Stimulated activated CD4-positive, alpha-beta T cell treated with anti-CD3 and anti-CD28 coated beads, Interleukin-15, amount 100 ng/mL, for 48 hours (primary cell): ENCODE measurements at places on chromosomes 2 and 18.

DNA sequence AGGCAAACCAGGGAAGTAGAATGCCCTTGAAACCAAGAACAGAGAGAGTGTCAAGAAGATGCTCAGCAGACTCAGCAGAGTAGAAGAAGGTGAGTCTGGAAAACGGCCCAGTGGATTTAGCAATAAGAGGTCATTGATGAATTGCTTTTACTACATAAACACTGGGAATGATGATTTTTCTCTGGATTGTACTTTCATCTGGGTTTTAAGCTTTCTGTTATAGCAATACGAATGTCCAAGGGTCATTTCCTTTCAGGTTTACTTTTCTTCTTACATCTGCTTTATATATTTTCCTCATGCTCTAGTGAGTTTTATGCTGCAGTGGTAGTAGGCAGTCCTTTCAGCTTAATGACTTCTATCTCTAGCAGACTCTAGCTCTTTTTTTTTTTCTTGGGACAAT lies 16.9 kb downstream of the EML6 start:
- no peak for DNase-seq

- DNase-seq, result no peak
These were observed 5.9 kb upstream of the CETN1 start for GRCh38 chr18:574149-574860.

DNA sequence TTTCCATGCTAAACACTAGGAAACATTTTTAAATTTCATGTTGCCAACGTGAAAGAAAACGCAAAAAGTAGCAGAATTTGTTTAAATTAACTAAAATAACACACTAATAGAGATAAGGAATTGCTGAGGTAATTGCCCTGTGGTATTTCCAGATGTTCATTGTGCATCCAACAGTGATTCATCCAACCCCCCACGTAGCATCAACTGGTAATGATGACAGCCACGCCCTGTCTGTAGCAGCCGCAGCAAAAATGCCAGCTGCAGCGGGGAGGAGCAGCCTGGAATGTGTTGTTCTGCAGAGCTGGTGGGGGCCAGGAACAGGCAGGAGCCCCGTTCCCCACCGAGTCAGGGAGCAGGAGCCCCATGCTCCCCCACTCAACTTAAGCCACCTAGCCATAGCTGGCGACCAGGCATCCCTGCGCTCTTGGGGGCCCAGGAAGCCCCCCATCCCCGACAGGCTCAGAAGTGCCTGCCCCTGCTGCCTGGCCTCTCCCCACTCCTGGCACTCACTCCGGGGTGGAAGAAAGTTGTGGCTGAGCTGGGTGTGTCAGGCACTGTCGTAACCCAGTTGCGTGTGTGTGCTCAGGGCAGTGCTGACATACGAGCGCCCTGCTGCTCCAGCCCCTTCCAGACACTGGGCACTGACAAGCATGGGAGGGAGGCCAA lies 695.1 kb upstream of the ACVR2A start:
- no peak for DNase-seq

DNA sequence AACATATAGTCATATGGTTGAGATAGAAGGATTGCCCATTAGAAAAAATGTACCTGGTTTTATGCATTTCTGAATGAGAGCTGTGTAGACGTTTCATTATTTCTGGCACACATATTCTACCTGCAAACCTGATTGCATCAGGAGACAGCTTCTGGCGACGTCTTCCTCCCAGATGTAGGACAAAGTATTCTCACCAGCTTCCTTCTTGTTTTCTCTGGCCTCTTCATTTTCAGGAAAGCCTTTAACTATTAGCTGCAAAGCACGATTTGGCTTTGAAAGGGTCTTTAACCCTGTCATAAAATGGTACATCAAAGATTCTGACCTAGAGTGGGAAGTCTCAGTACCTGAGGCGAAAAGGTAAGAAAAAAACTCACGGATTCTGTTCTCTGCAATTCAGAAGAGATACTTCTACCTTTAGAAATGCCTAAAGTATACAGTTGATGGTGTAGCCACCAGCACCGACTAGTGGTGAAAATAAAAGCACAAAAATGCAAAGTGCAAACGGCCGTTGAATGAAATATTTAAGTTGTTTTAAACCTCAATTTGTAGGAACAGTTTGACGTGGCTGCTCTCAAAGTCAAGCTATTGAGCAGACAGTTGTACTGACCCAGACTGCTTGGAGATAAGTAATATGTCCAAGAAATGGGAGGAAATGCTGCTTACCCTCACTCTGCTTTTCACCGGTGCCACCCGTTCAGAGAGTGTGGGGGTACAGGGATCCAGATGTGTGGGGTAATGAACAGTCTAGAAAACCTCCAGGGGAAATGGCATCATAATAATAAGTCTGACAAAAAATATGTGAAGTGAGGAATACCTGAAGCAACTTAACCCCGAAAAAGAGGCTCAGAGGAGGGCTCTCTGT lies 20.2 kb downstream of the IL18RAP start:
- DNase-seq, result no peak

GRCh38 chr2:118464546-118465265 lies 376.4 kb downstream of the INSIG2 start:
- no peak for DNase-seq

GRCh38 chr2:56316011-56316410 lies 132.2 kb downstream of the CCDC85A start:
- no peak for DNase-seq

DNA sequence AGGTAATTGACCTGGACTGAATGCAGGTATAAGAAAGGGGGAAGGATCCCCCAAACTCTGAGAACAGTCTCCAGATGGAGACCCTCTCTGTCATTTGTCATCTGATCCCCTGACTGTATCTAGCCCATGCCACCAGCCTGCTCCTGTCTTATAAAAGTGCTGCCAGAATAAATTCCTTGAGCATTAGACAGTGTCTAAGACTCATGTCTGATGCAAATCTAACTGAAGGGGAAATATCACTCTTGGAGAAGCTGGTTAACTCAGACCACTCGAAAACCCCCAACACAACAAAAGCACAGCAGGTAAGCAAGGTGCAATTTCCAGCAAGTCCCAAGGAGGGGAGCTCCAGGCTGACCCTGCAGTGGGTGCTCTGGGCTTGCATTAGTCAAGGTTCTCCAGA lies 40.9 kb upstream of the KDM3A start:
- DNase-seq, result no peak

GRCh38 chr2:130920415-130921163 lies 83.9 kb downstream of the ARHGEF4 start:
- peak; percentile 31 for DNase-seq

GRCh38 chr2:174634130-174635014 lies 36.8 kb upstream of the WIPF1 start:
- DNase-seq, result peak; percentile 35

DNA sequence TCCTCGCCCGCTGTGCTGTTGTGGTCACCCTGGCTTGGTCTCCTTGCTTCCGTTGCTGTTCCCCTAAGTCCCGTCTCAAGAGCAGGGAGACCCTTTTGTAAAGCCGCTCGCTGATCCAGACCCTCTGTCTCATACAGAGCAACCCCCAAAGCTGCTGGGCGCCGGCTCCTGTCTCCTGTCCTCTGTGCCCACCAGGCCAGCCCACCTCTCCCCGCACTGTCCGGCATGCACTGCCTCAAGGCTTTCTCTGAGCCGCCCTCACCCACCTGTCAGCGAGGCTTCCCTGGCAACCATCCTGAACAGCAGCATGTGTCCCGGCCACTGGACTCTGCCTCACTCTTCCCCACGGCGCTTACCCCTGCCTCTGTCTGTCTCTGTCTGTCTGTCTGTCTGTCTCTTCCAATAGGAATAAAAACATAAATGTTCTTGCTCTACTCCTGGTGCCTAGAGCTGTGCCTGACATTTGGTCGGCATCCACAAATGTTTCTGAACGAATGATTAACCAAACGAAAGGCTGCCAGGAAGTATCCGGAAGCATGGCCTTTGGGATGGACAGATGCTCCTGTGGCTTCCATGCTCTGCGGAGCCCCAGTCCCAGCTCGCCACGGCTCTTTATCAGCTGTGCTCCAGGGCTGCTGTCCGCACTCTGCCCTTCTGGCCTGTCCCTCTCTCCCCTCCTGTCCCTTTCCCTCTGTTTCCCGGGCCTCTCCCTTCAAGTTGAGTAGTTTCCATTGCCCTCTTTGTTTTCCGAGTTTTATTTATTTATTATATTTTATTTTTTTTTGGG lies 7.8 kb downstream of the COLEC11 start:
- DNase-seq, result no peak

- DNase-seq, result no peak
These were observed 346.6 kb downstream of the CBLN2 start for GRCh38 chr18:72197591-72197990.

DNA sequence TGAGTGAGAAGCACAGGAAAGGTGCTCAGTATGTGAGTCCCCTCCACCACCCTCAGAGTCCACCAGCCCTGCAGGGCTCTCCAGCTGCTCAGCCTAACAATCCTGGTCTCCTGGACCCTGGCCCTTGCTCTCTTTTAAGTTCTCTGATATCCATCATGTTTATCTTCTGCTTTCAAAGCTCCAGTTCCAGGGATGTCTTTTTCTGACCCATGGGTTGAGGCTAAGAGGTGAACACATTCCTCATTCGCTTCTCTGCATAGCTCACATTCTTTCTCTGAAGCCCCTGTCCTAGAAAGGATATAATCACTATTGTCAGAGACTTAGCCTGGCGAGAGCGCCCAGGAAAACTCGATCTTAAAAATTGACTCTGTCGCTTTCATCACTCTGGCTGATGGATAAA lies 86.4 kb downstream of the ARL4C start:
- no peak for DNase-seq

DNA sequence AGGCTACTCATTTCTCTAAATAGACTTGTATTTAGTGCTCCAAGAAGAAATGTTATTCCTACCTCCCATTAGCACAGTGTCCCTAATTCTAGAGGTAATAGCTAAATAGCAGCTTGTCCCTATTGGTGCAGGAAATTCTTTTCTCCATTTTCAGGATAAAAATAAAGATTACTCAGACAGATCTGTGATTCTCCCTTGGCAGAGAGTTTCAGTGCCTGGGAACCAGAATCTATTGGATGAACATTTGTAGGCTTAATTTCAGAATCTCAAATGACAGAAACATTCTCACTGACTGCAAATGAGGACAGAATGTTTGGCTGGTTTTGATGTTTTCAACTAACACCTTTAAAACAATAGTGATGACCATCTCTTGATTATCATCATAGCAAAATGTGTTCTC lies 33.3 kb upstream of the LGALSL start:
- DNase-seq, result no peak

DNA sequence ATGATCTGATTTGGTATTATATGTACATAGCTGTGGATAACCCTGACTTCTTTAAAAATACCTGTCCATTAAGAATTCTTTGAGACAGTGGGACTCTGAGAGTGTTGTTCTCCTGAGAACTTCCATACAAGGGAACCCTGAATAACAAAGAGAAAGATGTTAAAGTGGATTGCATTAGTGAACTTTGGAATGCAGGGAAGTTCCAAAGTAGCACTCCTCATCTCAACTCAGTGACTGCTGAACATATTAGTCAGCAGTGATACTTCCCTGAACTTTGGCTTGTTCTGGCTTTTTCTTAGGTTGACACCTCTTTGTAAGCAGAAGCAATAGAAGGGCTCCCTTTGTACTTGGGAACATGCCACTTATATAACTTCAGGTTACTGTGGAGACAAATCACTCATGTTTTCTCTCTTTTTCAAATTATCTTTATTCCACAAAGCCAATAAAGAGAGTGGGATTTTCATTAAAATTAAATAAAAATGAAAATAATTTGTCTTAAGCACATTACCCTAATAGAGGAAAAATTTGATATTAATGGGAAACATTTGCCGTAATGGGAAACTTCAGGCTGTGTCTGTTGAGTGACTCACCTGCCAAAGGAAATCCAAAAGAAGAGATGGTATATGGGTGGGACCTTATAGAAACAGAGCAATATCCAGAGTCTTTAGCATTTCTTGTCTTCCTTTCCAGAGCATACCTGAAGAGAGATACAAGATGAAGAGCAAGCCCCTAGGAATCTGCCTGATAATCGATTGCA lies 33.3 kb downstream of the CFLAR start:
- DNase-seq, result no peak

GRCh38 chr2:149572102-149572953 lies 15.2 kb downstream of the MMADHC start:
- no peak for DNase-seq

DNA sequence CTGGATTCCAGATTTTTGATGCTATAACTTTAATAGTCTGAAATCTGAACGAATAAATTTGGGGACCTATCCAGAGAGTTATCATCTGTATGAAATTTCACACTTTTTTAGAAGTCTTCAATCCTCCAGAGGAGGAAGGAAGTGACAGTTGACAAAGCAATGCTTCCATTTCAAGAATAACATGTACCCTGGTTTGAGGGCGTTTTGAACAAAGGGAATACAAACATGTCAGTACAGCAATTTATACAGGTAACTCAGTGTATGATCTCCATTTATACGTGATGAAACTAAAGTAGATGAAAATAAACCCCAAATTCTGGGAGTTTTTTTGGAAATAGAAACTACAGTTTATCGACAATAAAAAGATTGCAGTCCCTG lies 42.2 kb downstream of the CIB4 start:
- no peak for DNase-seq

GRCh38 chr2:23602116-23602515 lies 217.1 kb downstream of the KLHL29 start:
- DNase-seq, result no peak

GRCh38 chr2:171804456-171804855 lies 89.6 kb downstream of the SLC25A12 start:
- no peak for DNase-seq

DNA sequence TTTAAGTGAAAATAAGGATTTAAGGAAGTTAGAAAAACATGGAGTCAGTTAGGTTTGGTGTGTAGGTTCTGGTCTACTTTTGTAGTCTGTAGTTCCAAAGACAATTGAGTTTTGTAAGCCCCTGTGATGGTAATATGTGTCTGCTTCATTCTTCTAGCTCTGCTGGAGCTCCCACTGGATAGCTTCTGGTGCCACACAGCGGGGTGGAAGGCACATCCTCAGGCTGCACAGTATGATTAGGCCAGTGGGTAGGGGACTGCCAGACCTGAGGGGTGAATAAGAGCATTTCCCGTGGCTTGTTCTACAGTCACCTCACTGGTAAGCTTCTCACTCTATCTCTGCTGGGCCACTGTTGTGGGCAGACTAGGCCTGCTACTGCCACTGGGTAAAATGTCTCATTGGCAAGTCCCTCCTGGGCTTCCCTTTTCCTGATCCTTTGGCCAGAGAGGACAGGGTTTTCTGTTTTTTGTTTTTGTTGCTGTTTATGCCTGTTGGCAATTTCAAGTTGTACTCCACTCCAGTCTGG lies 44.5 kb downstream of the TMEM131 start:
- DNase-seq, result no peak

DNA sequence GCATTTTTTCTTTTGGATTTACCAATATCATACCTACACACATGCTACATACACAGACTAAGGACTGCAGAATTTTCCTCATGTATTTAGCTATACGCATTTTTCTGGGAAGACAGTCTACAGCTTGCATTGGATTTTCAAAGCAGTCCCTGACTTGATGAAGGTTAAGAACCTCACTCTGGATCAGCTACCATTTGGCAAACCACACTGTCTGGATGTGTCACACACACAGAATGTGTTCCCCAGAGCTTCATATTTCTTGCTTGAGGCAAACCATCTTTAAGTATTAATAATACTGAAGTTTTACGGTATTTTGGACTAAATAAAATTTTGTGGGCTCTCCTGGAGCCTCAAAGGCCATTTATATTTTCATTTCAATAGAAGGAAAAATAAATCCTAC lies 102.3 kb downstream of the TCF4 start:
- no peak for DNase-seq

GRCh38 chr2:71897137-71897480 lies 250.6 kb downstream of the CYP26B1 start:
- no peak for DNase-seq
